ENCODE measurements at places on chromosomes 2 and 18.

GRCh38 chr2:240498171-240498957, 59.4 kb downstream of the ANKMY1 start:
- DNase-seq, result no peak

GRCh38 chr2:157184161-157184895, 73.2 kb upstream of the GALNT5 start:
- DNase-seq, result no peak

GRCh38 chr2:192735447-192735846, 540.7 kb upstream of the TMEFF2 start:
- DNase-seq, result no peak

GRCh38 chr2:231519975-231520555, 10.2 kb downstream of the NMUR1 start:
- DNase-seq, result no peak

Measured in CD8-positive, alpha-beta T cell (primary cell).